ENCODE measurements at places on chromosomes 13 and 19. TPM values are rescaled to one million over a fixed set of nuclear protein-coding genes. Genes with fewer than 3 reads are reported as not detected.

DNA sequence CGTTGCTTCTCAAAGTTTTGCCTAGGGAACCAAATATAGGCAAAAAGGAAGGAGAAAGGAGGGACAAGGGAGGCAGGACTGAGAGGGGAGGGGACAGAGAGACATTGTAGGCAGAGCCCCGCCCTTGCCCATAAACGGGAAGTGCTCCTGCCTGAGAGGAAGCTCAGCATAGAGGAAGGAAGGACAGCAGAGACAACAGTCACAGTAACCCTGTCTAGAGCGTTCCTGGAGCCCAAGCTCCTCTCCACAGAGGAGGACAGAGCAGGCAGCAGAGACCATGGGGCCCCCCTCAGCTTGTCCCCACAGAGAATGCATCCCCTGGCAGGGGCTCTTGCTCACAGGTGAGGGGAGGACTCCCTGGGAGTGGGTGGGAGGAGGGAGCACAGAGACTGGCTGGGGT is at the start of gene CEACAM21:
TSS of gene CEACAM21 (plus strand) at position 169 of the 400 bp plus-strand sequence. CDS start at position 278, 109 bp downstream.
- no peak within 1 kb of the TSS for H3K27ac ChIP-seq
- no peaks in the 10 kb centered on the region for H3K4me1 ChIP-seq
- H3K36me3 ChIP-seq: peaks cover 9% of the 10 kb centered on the region
- peaks cover 12% of the 10 kb centered on the region for H3K27me3 ChIP-seq
- H3K4me3 ChIP-seq: no peak within 1 kb of the TSS

DNA sequence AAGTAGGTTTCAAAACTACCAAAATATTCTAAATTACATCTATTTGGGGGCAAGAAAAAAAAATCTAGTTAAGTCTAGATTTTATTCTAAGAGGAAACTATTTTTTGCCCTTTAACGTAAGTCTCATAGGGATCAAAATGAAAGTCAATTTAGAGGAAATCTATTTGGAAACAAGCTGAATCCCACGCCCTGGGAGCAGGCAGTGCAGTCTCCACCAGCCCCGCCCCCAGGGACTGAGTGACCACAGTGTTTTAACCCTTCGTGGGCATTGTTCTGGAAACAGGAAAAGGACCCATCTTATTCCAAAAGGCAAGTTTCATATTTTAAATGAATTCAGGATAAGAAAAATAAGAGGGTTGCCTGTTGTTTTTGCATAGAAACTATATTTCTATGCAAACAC is 209.7 kb downstream of the SPRY2 start:
- DNase-seq: peak; percentile 86
- H3K36me3 ChIP-seq: no peaks in the 10 kb centered on the region
- H3K4me1 ChIP-seq: peaks cover 32% of the 10 kb centered on the region
- H3K27ac ChIP-seq: no peak overlapping the region
- H3K27me3 ChIP-seq: no peaks in the 10 kb centered on the region

DACT3 gene
- 55.1 TPM for total RNA-seq

DNA sequence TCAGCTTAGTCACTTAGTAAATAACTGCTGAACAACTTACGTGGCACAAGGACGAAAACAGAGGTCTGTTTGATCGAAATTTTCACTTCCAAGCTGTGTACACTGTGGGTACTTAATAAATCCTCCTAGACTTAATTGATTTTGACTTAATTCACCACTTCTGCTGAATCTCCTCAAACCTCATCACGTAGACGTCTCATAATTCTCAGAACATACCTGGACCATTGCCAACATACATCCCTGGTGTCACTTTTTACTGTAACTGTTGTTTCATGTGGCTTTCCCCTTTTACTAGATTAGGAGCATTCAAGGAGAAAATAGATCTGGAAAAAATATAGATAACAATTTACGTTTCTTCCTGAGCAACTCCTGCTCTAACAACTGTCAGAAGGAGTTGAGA is 105.0 kb downstream of the MBNL2 start:
- no peaks in the 10 kb centered on the region for H3K27me3 ChIP-seq
- no peak overlapping the region for H3K27ac ChIP-seq
- no peak overlapping the region for H3K4me3 ChIP-seq
- H3K36me3 ChIP-seq: no peaks in the 10 kb centered on the region

DNA sequence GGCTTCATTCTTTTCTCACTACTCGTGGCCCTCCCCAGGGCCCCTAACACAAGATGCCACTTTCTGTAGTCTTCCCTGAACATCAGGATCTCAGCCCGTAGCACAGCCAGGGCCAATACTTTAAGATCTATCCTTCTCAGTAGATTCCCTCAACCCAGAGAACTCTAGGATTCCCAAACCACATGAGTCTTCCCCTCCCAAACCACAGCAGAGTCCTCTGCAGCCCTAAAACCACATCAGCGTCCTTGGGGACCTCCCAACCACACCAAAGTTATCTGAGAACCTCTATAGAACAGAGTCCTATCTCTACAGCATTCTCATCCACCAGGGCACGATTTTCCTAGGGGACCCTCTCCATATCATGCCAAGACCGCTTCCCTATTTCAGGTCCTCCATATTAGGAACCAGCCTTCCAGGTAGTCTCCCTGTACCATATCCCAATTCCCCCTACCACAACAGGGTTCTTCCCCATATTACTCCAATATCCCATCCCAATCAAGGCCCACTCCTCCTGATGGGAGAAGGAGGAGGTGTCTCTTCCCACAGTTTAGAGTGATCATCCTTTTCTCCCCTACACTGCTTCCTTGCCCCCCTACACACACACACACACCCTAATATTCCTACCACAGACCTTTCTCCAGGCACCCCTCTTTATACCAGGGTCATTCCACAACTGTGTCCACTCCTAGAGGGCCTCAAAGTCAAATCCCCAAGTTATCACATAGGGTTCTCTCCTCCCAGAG is 1.4 kb downstream of the DYRK1B start:
- peak overlapping the region; percentile 99 for H3K4me3 ChIP-seq
- peaks cover 24% of the 10 kb centered on the region for H3K36me3 ChIP-seq
- peak overlapping the region; percentile 96 for H3K27ac ChIP-seq

DNA sequence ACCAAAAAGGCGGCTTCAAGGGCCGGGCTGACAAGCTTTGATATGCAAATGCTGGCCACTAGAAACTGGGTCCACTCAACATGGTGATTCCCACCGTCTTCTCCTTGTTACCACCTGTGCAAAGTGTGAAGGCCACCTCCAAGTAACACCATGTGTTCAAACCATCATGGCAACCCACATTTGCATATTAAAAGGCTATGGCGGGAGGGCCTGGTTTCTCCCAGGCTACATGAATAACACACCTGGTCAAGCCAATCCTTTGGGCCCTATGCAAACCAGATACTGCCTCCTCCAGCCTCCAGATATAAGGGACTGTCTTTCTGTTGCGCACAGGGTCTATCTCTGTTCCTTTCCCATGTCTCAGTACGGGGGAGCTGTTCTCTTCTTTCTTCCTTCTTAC is 36.6 kb upstream of the ZSCAN5A start:
- no peak for DNase-seq
- peaks cover 3% of the 10 kb centered on the region for H3K27me3 ChIP-seq
- no peak overlapping the region for H3K27ac ChIP-seq
- H3K36me3 ChIP-seq: peaks cover 4% of the 10 kb centered on the region
- no peaks in the 10 kb centered on the region for H3K4me1 ChIP-seq

SERPINE3 gene
- total RNA-seq: not detected

DNA sequence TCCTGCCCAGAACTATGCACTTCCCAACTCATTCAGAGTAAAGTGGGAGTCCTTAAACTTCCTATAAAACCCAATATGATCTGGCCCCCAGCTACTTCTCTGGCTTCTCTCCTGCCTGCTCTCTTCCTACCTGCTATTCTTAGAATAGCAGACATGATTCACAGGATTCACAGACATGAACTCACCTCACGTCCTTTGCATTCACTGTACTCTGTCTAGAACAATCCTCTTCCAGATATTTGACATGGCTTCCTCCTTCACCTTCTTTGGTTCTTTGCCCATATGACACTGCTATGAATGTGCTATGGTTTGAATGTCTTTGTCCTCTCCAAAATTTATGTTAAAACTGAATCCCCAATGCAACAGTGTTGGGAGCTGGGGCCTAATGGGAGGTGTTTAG is 154.9 kb downstream of the UGGT2 start:
- no peaks in the 10 kb centered on the region for H3K27me3 ChIP-seq
- H3K4me3 ChIP-seq: no peak overlapping the region
- no peak overlapping the region for H3K27ac ChIP-seq
- no peaks in the 10 kb centered on the region for H3K4me1 ChIP-seq
- DNase-seq: no peak

GRCh38 chr13:43520351-43520750 is 266.4 kb downstream of the ENOX1 start:
- H3K36me3 ChIP-seq: peaks cover 14% of the 10 kb centered on the region
- no peak overlapping the region for H3K27ac ChIP-seq
- no peak overlapping the region for H3K4me3 ChIP-seq
- DNase-seq: no peak

DNA sequence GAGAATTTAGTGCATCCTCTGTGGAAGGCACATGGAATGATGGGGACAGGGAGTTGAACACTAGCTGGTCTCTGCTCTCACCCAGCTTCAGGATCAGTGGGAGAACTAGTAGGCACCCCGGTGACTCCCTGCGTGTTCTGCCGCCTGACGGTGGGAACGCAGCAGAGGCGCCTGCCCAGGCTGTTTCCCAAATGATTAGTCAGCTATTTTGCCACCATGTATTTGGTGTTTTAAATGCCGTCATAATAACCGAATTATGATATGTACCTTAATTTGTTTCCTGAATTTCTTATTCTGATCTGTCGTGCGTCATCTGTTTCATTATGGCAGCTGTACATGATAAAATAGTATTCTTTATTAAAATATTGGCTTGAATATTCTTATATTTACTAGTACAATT is 115.9 kb upstream of the GJB6 start:
- H3K4me1 ChIP-seq: no peaks in the 10 kb centered on the region
- H3K36me3 ChIP-seq: no peaks in the 10 kb centered on the region
- no peak overlapping the region for H3K27ac ChIP-seq

DNA sequence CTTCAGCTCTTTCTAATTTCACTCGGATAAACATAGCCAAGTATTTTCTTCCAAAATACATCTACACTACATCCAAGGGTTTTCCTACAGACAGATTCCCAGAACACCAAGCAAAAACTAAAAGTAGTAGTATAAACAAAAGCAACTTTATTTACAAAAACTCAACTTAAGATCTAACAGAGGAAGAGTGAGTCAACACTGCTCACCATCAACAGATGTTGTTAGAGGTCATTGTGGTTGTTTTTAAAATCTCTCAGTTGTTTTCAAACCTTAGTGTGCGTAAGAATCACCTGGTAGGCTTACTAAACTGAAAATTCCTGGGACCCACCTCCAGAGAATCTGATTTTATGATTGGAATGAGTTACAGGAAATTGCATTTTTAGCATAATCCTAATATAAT is 631.7 kb upstream of the SGCG start:
- no peak for DNase-seq
- peaks cover 6% of the 10 kb centered on the region for H3K36me3 ChIP-seq
- peaks cover 2% of the 10 kb centered on the region for H3K27me3 ChIP-seq
- no peak overlapping the region for H3K4me3 ChIP-seq
- no peaks in the 10 kb centered on the region for H3K4me1 ChIP-seq

DNA sequence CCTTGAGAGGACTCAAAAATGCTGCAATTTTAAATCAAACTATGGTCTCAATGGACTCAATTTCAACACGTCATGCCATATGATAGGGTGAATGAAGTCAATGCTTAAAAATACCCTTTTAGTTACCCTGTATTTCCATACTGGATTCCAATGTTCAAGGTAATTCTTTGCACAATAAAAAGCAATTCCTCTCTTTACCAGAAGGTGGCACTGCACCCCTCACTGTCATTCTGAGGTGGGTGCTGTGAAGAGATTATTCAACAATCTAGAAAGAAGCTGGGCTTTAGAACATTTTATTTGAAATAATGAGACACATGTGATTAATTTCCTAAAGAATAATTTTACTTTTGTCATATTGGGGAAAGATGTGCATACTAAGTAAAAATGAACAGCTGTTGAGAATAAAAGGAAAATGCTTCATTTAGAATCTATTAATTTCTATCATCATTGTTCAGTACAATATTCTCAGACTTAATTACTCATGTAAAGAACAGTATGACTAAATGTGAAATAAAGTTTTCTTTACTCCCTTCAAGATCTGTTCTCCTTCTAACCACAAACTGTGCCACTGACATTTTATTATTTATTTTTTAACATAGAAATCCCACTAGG is 789.1 kb downstream of the GPC5 start:
- no peak overlapping the region for H3K4me3 ChIP-seq
- H3K27ac ChIP-seq: no peak overlapping the region
- peaks cover 2% of the 10 kb centered on the region for H3K4me1 ChIP-seq
- H3K27me3 ChIP-seq: peaks cover 2% of the 10 kb centered on the region

GRCh38 chr19:38209671-38210457 is 14.2 kb downstream of the DPF1 start:
- peaks cover 8% of the 10 kb centered on the region for H3K27me3 ChIP-seq
- H3K4me3 ChIP-seq: peak overlapping the region; percentile 90
- no peaks in the 10 kb centered on the region for H3K36me3 ChIP-seq
- DNase-seq: peak; percentile 48

NXNL1 gene
- total RNA-seq: not detected

GRCh38 chr13:47484548-47484947 is 516.5 kb downstream of the SUCLA2 start:
- H3K27ac ChIP-seq: no peak overlapping the region
- H3K27me3 ChIP-seq: no peaks in the 10 kb centered on the region
- H3K4me1 ChIP-seq: peaks cover 4% of the 10 kb centered on the region
- DNase-seq: no peak
- no peak overlapping the region for H3K4me3 ChIP-seq

DNA sequence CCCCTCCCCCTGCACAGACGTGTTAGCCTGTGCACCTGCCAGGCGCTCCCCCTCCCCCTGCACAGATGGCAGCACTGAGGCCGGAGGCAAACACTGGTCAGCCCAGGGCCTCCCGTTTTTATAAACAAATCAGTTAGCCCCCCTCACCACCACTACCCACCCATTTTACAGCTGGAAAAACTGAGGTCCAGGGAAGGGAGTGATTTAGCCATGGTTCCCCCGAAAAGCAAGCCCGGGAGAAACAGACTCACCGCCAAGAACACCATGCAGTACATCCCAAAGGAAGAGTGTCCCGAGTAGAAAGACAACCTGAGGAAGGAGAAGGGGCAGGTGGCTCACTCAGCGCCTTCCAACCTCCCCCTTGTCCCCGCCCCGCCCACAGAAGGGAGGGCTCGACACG is 8.7 kb downstream of the PLPP2 start:
- H3K4me1 ChIP-seq: peaks cover 5% of the 10 kb centered on the region
- no peaks in the 10 kb centered on the region for H3K27me3 ChIP-seq
- DNase-seq: no peak
- no peak overlapping the region for H3K27ac ChIP-seq
- H3K36me3 ChIP-seq: no peaks in the 10 kb centered on the region

- H3K27me3 ChIP-seq: peaks cover 15% of the 10 kb centered on the region
- H3K4me3 ChIP-seq: peak overlapping the region; percentile 80
- peak overlapping the region; percentile 81 for H3K27ac ChIP-seq
- DNase-seq: no peak
- no peaks in the 10 kb centered on the region for H3K36me3 ChIP-seq
These were observed 1.5 kb upstream of the ZNF561 start for GRCh38 chr19:9622531-9622930.

INSR gene
- 23.9 TPM for total RNA-seq

DNA sequence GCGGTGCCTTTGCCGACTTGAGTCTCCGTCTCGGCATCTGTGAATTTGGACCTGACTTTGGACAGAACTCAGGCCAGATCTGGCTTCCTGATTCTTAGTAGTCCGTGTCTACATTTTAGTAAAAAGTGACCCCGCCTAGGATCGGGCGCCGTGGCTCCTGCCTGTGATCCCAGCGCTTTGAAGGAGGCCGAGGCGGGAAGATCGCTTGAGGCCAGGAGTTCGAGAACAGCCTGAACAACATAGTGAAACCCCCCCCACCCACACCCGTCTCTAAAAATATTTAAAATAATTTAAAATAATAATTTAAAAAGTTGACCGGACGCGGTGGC is 849 bp upstream of the TCF3 start:
- H3K4me1 ChIP-seq: peaks cover 3% of the 10 kb centered on the region
- H3K27ac ChIP-seq: peak overlapping the region; percentile 76
- H3K4me3 ChIP-seq: peak overlapping the region; percentile 78
- no peaks in the 10 kb centered on the region for H3K36me3 ChIP-seq
- no peak for DNase-seq
